ENCODE measurements at places on chromosomes 3 and 15.

GRCh38 chr3:171204942-171205341 lies 178.4 kb upstream of the SLC2A2 start:
- no peak for DNase-seq

DNA sequence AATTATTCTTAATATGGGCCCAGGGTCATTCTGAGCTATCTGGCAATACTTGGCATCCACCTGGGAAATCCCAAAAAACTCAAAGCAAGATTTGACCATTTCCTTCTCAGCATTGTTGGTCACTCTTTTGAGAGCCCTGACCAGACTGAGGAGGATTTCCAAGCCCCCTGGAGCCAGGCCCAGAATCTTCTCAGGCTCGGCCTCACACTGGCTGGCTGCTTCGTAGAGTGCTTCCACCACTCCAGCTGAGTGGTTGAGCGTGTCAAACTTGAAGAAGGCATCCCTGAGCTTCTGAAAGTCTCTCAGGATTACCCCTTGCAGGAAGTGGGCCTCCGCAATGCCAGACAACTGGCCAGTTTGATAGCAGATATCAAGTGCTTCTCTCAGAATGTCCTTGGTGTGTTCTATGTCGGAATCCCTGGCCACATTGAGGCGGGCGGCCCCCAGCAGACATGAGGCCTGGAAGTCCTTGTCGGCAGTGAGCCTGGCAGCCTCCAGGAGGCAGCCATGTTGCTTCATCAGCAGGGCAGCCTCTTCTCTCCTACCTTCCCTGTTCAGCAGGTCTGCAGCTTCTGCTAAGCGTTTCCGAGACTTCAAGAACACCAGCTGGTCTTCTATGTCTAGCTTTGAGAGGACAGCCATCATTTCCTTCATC lies 68.9 kb upstream of the DCLK3 start:
- DNase-seq = no peak

- no peak for DNase-seq
These were observed at the start of gene BHLHE40 for GRCh38 chr3:4979428-4980228. Gene BHLHE40, plus strand, starts transcription at chr3:4979437. Its CDS starts 282 bp downstream, at chr3:4979719.

- no peak for DNase-seq
These were observed 32.3 kb upstream of the TMCO5A start for GRCh38 chr15:37902126-37902525.

DNA sequence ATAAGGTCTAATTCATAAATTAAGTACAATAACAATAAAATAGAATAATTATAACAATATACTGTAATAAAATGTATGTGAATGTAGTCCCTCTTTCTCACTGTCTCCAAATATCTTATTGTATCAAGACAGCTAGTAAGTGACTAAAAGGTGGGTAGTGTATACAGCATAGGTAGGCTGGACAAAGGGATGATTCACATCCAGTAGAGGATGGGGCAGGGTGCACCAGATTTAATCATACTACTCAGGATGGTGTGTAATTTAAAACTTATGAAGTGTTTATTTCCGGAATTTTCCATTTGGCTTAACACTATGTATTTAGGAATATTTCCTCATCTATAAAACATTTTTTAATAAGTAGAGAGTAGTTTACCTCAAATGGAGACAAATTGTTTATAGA lies 876.1 kb upstream of the CADM2 start:
- no peak for DNase-seq

- no peak for DNase-seq
These were observed 294.3 kb downstream of the CNTN4 start for GRCh38 chr3:2392981-2393380.

GRCh38 chr3:105423397-105423796 lies 56.7 kb downstream of the ALCAM start:
- no peak for DNase-seq

DNA sequence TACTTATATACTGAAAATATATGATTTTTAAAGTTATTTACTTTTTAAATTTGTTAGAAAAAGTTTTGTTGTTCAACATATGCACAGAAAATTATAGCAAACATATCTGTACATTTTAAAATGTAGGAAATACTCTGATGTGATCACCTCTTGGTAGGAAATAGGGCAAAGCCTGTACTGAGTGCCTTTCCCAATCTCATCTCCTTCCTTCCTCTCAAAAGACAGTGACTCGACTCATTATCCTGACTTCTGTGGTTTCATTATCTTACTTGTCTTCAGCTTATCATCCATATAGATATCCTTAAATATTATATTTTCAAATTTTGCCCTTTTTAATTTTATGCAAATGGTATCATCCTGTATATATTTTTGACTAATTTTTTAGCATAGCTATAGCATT lies 18.4 kb upstream of the ALCAM start:
- no peak for DNase-seq

DNA sequence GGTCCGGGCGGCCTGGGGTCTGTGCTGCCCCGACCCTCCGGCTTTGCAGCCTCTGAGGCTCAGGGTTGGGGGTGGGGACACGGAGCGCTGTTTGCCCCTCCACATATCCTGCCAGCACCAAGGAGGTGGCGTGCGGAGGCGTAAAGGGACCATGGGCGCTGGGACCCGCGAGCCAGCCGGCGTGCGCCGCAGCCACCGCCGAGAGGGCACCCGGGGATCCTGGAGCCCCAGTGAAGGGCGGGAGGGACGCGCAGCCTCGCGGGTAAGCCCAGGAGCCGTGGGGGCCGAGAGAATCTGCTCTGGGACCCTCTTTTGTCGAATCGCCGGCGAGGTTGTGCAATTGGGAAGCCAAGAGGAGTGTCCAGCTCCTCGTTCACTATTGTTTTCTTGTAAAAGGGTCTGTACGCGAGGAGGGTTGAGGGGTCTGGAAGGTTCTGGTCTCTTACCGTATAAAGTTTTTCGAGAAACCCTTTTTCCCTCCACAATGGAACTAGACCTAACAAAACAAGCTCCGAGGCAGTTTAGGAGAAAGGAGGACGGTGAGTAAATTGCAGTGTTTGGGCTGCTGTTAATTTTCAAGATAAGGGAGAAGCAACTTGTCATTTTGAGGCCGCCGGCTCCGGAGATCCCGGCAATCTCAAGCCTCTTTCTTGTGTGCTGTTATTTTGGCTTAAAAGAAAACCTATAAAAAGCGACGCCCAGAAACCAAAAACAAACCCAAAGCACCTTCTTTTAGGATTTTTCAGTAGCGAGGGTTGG lies 29.9 kb upstream of the ST3GAL6 start:
- DNase-seq = peak; percentile 15

All from AG08395 (cell line).